AG10803 (cell line): ENCODE measurements at places on chromosomes 16 and 17.
A peak's percentile ranks its signal among the peaks of the same experiment; 100 is the strongest.

DNA sequence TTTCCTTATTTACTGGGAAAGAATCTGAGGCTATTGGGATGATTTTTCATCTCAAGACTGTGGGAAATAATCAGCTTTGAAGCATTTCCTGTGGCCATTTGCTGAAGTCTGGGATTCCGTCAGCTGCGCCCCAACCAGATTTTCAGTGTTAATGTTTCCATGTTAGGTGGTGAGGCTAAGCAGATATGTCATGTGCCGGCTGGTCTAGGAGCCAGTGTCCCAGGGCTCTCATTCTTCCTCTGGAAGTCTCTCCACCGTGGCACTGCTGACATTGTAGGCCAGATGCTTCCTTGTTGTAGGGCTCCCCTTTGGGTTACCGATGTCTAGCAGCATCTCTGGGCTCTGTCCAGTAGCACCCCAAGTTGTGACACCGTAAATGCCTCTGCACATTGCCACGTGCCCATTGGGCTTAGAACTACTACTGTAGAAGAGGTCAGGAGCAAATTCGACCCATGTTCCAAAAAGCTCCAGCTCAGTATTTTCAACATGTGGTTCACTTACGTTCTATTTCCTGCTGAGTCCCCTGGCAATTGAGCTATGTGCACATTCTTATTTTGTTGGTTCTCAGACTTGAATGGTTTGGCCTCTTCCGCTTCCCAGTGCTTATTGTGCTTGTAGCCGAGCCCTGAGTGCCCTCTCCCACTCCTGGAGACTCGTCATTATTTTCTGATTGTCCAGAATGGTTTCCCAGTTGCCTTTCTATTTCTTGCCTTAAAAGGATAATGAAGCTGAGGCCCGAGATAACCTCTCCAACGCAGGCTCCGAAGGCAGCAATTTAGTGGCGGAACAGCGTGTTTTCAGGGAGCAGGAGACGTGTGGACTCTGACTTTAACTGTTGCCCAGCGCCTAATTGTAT, 82.2 kb downstream of the SPECC1 start:
- peak; percentile 80 for DNase-seq

DNA sequence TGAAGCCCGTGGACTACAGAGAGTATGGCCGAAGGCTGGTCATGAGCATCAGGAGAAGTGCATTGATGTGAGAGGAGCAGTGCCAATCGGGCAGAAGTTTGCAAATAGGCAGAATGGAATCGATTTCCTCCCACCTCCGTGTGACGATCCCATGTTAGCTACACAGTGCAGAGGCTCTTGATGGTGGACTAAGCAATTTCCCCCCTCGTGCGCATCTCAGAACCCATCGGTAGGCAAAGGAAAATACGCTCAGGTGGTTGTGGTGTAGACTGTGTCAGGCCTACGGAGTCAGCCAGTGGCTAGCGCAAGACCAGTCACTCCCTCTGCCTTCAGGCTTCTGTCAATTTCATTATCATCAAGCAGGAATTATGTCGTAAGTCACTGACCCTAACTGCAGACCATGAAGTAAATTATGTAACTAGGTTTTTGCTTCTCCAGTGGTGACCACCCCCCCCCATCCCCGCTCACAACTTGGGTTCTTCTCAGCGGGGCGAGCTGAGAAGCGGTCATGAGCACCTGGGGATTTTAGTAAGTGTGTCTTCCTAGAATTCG, 67.4 kb downstream of the RPA1 start:
- no peak for DNase-seq

DNA sequence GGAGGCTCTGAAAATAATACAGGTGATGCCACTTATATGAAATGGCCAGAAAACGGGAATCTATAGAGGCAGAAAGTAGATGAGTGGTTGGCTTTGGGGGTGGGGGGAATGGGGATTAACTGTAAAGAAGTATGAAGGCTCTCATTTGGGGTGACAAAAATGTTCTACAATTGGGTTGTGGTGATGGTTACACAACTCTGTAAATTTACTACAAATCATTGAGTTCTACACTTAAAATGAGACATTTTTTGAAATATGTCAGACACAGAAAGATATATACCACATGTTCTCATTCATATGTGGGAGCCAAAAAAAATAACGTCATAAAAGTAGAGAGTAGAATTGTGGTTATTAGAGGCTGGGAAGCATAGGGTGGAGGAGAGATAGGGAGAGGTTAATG, 25.7 kb downstream of the ARHGAP17 start:
- peak; percentile 18 for DNase-seq

- DNase-seq: peak; percentile 81
Observed at GRCh38 chr17:62653826-62654761, 26.6 kb downstream of the MRC2 start.

- DNase-seq: no peak
Observed at GRCh38 chr16:80552277-80552676, 11.5 kb downstream of the DYNLRB2 start.

GRCh38 chr16:52568983-52569690, 22.2 kb upstream of the TOX3 start:
- no peak for DNase-seq

GRCh38 chr16:1182316-1182671, 29.4 kb downstream of the CACNA1H start:
- DNase-seq: peak; percentile 31

DNA sequence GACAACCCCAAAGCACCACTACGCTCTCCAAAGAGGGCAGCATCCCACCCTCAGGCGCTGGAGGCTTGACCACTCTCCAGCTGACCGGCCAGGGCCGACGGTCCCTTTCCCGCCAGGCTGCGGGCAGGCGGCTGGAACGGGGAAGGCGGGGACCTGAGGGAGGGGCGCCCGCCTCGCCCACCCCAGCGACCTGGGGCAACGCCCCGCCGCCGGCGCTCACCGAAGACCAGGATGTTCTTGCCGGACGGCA, 431 bp downstream of the DYNC1LI2 start:
- no peak for DNase-seq

- DNase-seq: no peak
Observed at GRCh38 chr16:50842013-50842505, 100.2 kb downstream of the CYLD start.

GRCh38 chr16:56469748-56470147, 18.4 kb downstream of the OGFOD1 start:
- no peak for DNase-seq

- DNase-seq: peak; percentile 56
Observed at GRCh38 chr16:27769561-27770255, 219.8 kb downstream of the KATNIP start.

DNA sequence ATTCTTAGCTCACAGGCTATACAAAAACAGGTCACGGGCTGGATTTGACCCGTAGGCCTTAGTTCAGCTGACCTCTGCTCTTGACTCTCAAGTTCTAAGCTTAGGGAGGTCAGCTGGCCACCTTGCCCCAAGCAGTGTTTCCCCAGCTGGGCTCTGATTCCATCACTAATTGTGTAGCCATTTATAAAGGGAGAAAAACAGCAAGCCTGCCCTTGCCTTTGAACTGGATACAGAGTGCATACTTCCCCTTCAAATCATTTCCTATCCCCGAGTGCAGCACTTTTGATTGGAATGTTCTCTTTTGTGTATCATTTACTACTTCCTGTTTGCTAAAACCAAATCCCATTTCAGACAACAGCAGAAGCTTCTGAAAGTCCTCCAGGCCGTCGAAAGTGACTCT, 153.6 kb downstream of the KATNIP start:
- DNase-seq: peak; percentile 43

GRCh38 chr16:67384778-67385510, 8.4 kb downstream of the TPPP3 start:
- DNase-seq: no peak

DNA sequence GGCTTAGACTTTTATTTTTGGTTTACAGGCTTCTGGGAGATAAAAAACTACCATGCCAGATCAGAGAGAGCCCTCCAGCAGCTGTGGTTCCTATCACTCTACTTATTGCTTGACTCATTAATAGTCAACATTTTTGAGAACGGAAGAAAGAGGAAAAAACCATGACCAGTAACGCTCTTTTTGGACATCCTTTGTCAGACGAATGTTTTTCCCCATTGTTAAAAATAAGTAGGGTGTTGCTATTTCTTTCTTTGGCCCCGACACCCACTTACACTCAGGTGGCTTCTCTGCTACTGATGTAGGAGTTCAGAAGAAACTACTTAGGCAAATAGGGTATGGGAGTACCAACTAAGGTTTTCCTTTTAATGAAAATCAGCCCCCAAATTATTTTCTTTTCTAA, 27.5 kb downstream of the TVP23A start:
- DNase-seq: no peak

DNA sequence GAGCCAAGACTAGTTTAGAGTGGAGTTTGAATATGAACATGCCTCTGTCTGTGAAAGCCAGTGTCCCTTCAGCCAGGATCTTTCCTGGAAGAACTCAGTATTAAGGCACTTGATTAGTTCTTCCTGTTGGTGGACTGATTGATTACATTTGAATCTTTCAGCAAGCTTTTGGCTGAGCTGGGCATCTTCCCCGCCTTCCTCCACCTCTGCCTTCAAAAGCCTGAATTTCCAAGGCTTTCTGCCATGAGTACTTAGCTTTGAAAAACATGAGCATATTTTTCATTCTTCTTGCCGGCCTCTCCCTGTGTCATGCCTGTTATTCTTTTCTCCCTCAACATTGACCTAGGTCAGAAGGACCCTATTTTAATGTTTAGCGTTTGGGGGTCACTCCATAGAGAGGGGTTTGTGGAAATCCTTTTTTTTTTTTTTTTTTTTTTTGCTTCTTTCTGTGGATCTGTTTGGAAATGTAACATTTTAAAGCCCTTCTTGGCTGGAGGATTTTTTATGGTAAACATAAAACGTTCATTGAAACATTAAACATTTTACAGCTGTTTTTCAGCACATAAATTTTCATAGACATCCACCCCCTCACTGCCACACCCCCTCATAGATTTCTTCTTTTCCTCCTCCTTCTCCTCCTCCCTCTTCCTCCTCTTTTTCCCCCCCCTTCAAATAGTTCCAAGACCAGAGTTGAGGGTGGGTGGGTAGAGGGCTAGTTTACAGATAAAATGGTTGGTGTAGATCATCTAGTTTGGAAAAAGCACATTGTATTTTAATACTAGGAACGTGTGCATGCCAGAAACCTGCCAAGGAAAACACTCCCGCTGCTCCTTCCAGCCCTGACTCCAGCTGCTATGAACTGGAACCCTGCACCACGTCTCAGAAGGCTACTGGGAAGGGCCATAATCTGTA, 645.9 kb downstream of the WWOX start:
- no peak for DNase-seq

DNA sequence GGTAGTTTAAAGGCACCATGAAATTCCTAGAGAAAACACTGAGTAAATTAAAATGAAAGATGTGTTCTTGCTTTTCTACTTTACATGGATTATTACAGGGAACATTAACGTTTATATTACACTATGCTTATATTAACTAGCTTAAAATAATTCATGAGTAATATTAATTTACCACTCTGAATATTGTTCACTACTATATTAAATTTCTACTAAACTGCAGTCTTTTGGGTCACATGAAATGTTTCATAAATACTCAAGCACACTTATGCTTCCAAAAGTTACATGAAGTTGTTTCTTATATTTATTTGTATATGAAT, 3.4 kb upstream of the MAP1LC3B start:
- DNase-seq: no peak
